ENCODE measurements at places on chromosomes 1 and 21. TPM values are rescaled to one million over a fixed set of nuclear protein-coding genes. Genes with fewer than 3 reads are reported as not detected.

DCST1 gene
- 0.21 TPM for polyA plus RNA-seq

- no peak for DNase-seq
Measured at GRCh38 chr1:97913506-97914139, 7.2 kb downstream of the DPYD start.

NPL gene
- polyA plus RNA-seq: 10.1 TPM

- peak; percentile 55 for DNase-seq
Measured at GRCh38 chr1:16249596-16250241, 12.7 kb upstream of the CPLANE2 start.

ALPL gene
- 3.9 TPM for polyA plus RNA-seq

Data from muscle of back (tissue), 13 donors.